T47D (cell line): ENCODE measurements at places on chromosomes 3 and 15.

- DNase-seq, result no peak
Measured at GRCh38 chr3:196344663-196345062, 6.5 kb upstream of the TM4SF19 start.

GRCh38 chr15:48954538-48954937 is 9.2 kb downstream of the SHC4 start:
- peak; percentile 60 for DNase-seq

DNA sequence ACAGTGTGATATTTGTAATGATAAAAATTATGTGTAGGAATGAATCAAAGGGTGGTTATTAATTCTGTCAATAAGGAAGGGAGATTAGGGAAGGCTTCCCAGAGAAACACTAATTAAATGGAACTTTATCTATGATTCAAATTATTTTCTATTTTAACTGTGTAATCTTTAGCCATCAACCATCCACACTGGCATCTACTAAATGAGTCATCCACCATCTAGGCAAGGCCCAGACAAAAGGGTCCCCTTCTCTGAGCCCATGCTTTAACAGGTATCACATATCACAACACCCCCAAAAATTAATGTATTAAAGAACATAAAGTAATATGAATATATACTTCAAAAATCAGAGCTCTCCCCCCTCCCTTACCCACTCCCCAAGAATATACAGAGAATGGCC is 19.9 kb upstream of the TPM1 start:
- no peak for DNase-seq

- DNase-seq, result no peak
Measured at GRCh38 chr15:36208868-36209582, 370.4 kb upstream of the CDIN1 start.

DNA sequence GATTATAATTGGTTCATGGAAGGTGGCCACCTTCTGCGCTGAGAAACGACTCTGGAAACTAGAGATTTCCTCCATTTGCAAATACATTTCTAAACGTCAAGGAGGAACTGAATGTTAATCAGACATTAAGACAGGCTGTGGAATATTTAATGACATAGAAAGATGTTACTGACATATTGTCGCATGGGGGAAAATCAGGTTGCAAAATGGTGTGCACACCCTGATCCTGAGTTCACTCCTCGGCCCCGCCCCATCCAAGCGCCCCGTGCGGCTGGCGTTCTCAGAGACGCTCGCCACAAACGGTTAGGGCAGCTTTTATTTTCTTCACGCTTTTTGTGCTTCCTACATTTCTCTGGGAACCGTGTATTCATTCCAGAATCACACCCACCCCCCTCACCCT is 10.7 kb downstream of the H1-8 start:
- DNase-seq, result no peak

- no peak for DNase-seq
Measured at GRCh38 chr3:145692751-145693150, 468.2 kb downstream of the PLOD2 start.

DNA sequence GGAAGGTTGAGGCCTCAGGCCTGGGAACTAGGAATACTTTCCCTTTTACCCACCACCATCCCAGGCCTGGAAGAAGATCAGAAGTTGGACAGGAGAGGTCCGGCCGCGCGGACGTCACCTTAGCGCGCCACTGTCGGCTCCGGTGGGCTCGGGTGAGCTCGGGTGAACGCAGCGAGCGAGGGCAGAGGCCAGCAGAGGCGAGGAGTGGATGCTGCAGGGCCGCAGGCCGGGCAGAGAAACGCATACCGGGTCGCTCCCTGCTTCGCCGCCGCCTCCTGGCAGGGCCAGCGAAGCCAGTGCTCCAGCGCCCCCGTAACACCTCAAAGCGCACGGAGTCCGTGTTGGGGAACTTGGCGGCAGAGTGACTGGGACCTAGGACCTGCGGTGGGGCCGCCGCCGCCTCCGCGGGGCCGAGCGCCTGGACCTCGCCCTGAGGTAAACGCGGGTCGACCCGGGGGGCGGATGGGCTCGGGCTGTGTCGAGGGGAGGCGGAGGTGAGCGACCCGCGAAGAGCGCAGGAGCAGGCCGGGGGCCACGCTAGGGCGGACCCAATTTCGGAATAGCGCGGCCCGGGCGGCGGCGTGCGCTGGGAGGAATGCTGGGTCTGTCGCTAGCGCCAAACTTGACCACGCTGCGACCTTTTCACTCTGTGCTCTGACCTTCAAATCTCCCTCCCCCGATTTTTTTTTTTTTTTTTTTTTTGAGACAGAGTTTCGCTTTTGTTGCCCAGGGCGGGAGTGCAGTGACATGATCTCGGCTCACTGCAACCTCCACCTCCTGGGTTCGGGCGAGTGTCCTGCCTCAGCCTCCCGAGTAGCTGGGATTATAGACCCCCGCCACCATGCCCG is 1.6 kb downstream of the CYP11A1 start:
- DNase-seq, result no peak

GRCh38 chr3:178067721-178068120 is 468.5 kb upstream of the KCNMB2 start:
- DNase-seq, result no peak

DNA sequence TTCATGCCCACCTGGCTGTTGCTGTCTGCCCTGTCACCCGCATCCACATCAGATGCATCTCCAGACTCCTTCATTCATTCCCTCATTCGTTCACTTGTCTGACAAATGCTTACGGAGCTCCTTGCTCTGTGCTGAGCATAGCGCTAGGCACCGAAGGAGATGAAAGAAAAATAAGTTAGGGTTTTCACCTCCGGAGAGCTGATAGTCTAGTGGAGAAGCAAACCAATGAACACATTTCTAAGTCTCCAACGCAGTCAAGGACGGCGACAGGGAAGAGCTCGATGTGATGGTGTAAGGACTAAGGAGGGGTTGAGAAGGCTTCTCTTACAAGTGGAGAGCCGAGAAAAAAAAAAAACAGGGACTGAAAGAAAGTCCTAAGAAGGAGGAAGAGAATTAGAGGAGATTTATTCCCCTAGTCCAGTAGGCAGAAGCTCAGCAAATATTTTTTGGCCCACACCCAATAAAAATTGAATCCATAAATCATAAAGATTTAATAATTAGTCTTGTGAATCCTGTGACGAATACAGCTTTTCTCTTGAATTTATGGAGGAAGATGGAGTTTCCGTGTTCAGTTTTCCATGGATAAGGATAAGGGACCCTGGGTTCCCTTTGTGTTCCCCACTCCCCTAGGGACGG is 127.2 kb upstream of the DLG1 start:
- DNase-seq, result no peak

GRCh38 chr15:52503788-52504496 is 24.7 kb downstream of the MYO5A start:
- DNase-seq, result no peak
